T-helper 9 cell (primary cell): ENCODE measurements at places on chromosomes 3 and 15.

DNA sequence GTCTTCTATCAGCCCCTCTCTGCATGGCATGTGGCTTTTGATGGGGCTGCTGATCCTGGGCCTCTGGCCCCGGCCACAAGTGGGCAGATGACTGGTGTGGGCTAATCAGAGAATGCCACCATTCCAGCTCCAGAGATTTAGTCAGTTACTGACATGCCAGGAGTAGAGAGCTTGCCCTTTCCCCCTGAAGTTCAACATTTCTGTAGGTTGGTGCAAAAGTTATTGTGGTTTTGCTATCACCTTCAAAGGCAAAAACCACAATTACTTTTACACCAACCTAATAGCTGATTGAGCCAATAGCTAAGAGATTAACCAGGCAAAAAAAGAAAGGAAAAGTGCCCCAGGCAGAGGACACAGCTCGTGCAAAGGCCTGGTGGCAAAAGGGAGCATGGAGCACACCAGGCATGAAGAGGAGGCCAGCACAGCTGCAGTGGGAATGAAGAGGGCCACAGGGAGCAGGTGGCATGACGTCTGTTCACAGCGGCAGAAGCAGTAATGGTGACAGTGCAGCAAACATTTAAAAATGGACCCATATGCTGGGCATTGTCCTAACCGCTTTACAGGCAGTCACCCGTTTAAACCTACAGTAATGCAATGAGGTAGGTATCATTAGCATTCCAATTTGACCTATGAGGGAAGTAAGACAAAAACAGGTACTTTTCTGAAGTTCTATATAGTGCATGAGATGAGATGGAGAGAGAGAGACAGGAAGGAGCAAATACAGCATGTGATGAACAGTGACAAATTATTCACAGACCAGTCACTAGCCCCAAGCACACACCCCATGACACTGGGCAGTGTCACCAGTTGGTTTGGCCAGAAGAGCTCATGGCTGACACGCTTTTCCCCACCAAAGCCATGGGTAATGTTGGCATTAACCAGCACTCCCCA is 373.0 kb upstream of the PROK2 start:
- no peak for DNase-seq

GRCh38 chr3:42505849-42506410 is 3.5 kb downstream of the VIPR1 start:
- DNase-seq = no peak

GRCh38 chr15:66252685-66253417 is 699 bp downstream of the MEGF11 start:
- peak; percentile 4 for DNase-seq

DNA sequence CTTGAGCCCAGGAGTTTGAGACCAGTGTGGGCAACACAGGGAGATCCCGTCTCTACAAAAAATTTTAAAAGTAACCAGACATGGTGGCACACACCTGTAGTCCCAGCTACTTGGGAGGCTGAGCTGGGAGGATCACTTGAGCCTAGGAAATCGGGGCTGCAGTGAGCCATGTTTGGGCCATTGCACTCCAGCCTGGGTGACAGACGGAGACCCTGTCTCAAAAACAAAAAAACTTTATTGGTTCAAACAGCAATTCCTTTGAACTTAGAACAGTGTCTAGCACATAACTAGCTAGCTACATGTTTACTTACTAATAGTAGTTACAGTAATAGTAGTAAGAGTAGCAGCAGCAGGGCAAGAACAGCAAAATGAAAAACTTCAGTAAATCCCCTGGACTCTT is 10.1 kb downstream of the HAUS2 start:
- DNase-seq = no peak

GRCh38 chr15:92492551-92493115 is 99.0 kb downstream of the ST8SIA2 start:
- no peak for DNase-seq

GRCh38 chr3:114361391-114361790 is 67.6 kb downstream of the TIGIT start:
- DNase-seq = no peak

GRCh38 chr15:65952391-65953053 is 83.2 kb downstream of the RAB11A start:
- DNase-seq = no peak

- no peak for DNase-seq
Measured at GRCh38 chr3:158200955-158201354, 91.1 kb downstream of the RSRC1 start.

GRCh38 chr3:57046101-57046765 is 14.2 kb upstream of the SPATA12 start:
- DNase-seq = no peak

- no peak for DNase-seq
Measured at GRCh38 chr15:35061161-35061824, 23.8 kb downstream of the NANOGP8 start.

DNA sequence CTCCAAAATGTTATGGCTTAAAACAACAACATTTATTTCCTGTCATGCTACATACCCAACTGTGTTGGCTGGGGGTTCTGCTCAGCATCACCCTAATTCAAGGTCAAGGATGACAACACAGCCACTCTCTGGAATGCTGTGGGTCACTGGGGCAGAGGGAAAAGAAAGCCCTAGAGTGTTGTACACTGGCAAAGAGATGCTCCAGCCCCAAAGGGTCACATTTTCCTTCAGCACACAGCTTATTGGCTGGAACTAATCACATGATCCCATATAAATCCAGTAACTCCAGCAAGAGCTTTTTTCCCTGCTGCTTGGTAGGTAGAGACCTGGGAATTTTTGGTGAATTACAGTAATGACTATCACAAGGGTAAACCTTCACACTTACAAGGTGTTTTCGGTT is 1041.4 kb downstream of the NTRK3 start:
- no peak for DNase-seq

DNA sequence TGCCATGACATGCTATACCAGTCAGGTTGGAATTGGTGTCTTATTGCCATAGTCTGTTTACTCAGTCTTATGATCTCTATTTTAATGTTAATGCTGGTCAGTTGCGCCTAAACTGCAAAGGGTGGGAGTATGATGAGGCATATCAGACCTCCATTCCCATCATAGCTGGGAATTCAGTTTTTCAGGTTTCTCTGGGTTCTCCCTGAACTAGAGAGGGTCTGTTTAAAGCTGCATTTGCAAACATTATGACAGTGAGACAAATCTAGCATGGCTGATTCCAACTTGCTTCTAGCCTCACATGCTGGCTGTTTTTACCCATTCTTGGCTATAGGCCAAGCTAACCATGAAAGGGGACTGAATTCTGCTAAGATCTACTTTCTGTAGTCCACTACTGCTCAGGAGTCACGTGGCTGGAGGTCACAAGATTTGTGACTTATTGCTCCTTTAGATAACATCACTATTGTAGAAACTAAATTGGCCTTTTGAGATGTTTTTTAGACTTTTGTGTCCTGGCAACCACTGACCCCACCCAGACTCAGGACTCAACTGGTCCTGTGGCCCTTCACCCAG is 96.5 kb downstream of the TGFBR2 start:
- no peak for DNase-seq

DNA sequence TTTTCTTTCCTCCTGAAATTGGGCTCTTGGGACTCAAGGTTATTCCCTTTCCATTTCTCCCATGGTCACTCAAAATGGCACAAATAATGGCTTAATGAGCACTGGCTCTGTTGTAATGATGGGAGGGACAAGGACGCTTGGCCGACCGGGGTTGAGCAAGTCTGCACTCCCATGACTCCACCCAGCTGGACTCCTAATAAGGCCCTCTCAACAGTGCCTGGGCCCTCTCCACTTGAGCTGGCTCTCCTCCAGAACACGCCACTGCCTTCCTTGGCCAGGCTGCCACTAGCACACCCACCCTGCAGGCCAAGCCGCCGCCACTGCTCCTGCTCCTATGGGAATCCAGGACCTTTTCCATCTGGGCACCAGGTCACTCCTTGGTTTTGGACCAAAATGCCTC is 42.3 kb downstream of the ADCY5 start:
- no peak for DNase-seq

DNA sequence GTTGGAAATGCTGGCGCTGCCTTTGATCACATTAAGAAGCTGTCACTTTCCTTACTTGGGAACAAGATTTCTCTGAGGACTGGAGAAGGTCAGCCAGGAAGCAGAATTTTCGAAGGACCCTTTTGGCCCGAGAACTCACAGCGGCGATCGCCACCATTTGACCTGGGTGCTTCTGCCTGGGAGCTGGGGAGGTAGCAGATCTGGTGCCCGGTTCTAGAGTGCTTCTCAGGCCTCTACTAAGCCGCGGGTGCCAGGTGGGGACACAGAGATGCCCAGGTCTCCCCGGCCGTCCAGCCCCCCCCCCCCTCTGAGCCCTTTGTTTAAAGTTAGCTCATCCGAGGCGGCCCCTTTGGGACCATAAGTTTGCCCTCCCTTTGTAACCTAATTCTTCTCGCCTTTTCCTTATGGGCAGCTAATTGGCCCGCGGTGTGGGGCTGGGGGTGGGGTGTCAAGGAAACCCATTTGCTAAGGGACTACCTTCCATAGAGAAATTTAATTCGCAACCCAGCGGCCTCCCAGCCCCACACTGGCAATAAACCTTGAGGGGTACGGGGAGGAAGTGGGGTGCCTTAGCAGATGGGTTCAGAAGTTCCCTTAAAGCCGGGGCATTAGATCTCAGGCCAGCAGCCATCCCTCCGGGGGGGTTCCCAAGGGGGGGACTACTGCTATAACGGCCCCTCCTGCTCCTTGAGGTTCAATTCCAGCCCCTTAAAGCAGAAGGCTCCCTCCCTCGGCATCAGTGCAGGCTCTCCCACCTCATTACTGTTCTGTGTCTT is 1.9 kb downstream of the GATA2 start:
- DNase-seq = no peak

- peak; percentile 16 for DNase-seq
Measured at GRCh38 chr3:52845691-52846431, 11.0 kb upstream of the MUSTN1 start.
